Activated naive CD4-positive, alpha-beta T cell treated with anti-CD3 and anti-CD28 coated beads for 36 hours (primary cell): ENCODE measurements at places on chromosomes 7 and 10. TPM values are rescaled to one million over a fixed set of nuclear protein-coding genes. Genes with fewer than 3 reads are reported as not detected.

Gene TFPI2
- not detected for total RNA-seq

DNA sequence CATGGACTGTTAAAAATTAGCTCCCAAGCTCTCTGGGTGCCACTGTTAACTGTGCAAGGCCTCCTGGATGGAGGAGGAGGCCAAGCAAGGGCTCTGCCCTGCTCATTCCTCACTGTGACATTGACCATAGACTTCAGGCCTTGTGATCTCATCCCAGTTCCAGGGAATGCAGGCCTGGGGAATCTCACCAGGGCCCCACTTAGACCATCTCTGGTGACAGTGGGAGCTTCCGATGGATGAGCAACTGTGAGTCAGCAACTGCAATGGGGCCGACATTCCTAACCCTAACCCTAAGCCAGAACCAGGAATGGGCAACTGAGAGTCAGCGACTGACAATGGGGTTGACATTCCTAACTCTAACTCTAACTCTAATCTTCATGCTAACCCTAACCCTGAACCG, 50.4 kb upstream of the MSMB start:
- no peak for DNase-seq

DNA sequence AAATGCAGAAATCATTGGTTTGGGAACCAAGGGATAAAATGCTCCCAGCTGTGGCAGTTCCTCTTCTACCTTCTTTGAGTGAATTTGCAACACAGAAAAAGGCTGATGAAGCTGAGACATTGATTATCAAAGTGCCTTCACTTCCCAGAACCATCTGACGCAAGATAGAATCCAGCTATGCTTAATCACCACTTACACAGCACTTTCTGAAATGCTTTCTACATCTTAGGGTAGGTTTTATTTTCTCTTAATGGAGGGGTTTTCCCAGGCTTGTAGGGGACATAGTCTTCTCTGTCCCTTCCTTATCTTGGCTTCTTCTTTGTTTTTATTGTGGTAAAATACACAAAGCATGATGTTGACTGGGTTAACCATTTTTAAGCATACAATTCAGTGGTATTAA, 332.6 kb upstream of the ZNF32 start:
- DNase-seq, result no peak

DNA sequence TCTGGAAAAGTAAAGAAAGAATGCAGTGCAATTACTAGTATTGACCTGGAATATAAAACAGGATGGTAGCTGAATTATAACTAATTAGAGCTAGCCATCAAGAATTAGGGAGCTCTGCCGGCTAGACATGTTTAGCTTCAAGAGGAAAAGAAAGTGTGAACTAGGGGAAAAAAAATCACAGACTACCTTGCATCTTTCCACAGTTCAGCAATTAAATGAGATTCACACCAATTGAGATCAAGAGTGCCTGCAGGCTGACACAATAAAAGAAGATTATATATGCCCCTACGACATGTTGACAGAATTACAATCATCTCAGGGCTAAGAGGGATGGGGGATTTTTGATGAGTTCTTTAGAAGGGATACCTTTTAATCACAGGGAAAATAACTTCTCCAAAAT, 303.3 kb upstream of the CELF2 start:
- DNase-seq, result no peak

Gene MOGAT3
- total RNA-seq, result not detected

DNA sequence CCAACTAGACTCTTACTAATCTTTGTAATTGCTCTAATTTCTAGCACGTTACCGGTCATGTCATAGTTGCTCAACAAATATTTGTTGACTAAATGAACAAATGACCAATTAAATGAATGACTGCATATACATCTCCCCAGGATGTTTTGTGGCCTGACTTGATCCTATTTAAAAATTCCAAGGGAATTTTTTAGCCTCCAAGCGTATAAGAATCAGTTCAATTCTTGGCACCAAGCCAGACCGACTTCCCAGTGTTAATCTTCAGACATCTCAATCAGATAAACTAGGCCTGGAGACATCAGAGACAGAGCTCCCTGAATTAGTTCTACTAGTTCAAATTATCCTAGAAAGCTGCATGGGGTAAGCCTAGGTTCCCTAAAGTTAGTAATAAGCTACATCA, 96.0 kb downstream of the GSAP start:
- DNase-seq, result no peak

DNA sequence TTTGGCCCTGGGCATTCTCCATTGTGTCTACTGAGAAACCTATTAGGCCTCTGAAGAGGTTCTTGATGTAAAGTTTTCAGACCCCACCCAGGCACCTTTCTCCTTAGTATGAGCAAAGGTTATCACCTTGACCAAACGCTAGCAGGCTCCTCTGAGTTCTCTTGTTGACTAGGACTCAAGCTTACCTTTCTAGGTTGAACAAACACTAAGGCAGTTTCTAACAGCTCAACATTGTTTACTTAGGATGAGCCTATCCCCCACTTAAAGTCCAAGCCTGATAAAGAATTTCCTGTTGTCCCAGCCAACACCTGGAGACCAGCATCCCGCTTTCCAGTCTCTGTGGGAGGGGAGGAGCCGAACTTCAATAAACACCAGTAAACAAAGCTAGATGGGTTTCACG, 26.3 kb upstream of the ITGB8 start:
- no peak for DNase-seq

Gene ZSCAN25
- 22.3 TPM for total RNA-seq

Gene FAM13C
- not detected for total RNA-seq

GRCh38 chr10:128751284-128751683, 625.1 kb upstream of the MKI67 start:
- no peak for DNase-seq

- DNase-seq, result no peak
Observed at GRCh38 chr10:110676016-110676415, 31.9 kb downstream of the RBM20 start.

DNA sequence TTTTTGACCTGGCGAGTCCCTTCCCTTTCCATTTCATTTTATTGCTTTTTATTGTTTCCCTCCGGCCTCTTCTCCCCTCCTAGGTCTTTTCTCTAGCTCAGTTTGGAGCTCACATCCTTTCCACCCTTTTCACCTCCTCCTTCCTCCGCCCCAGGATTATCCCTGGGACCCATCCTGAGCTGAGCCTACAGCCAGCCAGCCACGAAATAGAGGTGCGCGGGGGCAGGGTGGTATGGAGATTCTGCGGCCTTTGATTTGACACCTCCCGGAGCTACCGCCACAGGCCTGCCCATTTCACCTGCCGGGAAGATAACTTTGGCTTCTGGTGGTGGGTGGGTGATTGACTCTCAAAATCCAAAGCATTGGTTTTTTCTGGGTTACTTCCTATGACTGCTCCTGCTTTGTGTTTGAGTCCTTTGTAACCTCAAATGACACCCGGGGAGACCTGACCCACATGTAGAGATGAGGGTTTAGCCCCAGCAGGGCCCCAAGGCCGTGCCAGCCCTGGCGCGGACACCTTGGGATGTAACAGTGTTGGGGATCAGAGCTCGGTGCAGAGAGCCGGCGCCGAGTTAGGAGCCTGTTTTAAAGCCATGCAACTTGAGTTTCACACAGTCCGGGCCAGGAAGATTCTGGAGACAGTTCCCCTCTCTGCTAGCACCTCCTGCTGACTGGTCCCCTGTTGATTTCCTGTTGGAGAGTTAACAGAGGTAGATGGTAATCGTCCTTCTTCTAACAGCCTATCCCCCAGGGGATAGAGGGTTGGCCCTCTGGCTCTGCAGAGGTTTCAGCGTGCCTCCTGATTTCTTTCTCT, 1.5 kb downstream of the DUSP5 start:
- peak; percentile 81 for DNase-seq

- no peak for DNase-seq
Observed at GRCh38 chr10:73113551-73113950, 3.3 kb downstream of the NUDT13 start.

DNA sequence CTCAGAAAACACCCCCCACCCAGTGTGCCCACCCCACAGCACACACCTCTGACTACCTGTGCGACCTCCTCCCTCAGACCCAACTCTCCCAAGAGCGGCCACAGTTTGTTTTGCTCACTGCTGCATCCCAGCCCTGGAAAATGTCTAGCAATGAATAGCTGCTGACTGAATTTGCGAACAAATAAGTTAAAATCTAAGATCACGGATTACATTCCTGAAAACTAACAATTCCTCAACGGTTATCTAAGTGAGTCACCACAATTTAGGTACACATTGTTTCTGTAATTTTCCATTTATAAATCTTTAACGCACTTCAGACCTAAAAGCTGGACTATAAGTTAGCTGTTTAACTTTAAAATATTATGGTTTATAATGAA, 235.2 kb downstream of the ZMYND11 start:
- no peak for DNase-seq

- DNase-seq, result no peak
Observed at GRCh38 chr10:8159341-8160165, 105.1 kb downstream of the GATA3 start.

- no peak for DNase-seq
Observed at GRCh38 chr10:80320377-80320776, 30.9 kb upstream of the MAT1A start.

Gene CPA4
- not detected for total RNA-seq

Gene AZGP1
- total RNA-seq, result not detected

- no peak for DNase-seq
Observed at GRCh38 chr7:100079024-100079560, 2.4 kb downstream of the ZNF3 start.

DNA sequence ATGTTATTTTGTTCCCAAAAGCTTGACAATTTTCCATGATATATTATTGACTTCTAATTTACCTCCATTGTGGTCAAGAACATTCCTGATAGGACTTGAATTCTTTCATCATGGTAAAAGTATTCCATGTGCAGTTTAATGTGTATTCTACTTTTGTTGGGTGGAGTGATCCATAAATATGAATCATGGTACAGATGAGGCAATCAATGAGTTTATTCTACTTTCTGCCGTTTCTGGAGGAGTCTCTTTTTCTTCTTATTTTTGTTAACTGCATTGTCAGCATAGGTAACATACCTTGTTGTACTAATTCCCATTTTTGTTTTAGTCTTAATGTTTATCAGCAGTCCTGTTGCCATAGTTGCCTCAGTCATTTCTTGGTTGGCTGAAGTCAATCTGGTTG, 69.6 kb downstream of the SHOC2 start:
- DNase-seq, result no peak

DNA sequence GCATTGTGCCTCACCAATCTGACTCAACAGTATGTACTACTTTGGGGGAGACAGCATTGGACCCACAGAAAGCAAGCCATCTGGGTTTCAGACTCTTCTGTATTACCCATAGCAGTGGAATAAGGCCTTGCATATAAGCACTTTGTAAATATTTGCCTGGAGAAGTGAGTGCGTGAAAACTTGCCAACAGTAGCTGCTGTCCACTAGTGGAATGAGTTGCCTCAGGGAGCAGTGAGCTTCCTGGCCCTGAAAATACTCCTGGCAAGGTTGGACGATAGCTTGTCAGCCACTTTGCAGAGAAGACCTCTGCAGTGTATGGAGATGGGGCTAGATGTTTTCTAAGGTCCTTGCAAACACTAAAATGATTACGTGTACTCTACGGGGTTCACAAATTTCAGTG, 21.6 kb downstream of the GARS1 start:
- no peak for DNase-seq

Gene LIPJ
- total RNA-seq, result not detected

Gene TMEM130
- total RNA-seq, result 0.10 TPM

GRCh38 chr10:79159141-79159651, 90.4 kb downstream of the ZMIZ1 start:
- no peak for DNase-seq

- DNase-seq, result peak; percentile 93
Observed at GRCh38 chr10:30701451-30702173, 72.1 kb upstream of the LYZL2 start.
